ENCODE measurements at places on chromosomes 12 and 14.

DNA sequence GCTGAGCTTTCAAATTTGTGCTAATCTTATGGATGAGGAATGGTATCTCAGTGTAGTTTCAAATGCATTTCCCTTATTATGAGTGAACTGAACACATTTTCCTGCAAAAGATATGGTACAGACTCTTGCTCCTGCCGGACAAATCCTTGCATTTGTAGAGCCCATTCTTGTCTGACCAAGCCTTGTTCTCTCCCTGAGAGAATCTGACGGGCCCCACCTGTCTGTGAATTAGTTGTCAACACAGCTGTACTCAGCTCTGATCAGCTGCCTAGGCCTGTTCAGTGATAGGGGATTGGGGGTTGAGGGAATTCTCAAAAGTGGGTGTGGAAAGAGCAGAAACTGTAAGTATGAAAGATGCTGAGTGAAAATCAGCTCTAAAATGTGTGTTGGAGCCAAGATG, 42.8 kb upstream of the SCN8A start:
- peaks cover 66% of the 10 kb centered on the region for H3K27me3 ChIP-seq
- DNase-seq, result no peak
- no peaks in the 10 kb centered on the region for H3K36me3 ChIP-seq

- H3K27me3 ChIP-seq, result no peaks in the 10 kb centered on the region
- no peaks in the 10 kb centered on the region for H3K4me1 ChIP-seq
- H3K27ac ChIP-seq, result no peak overlapping the region
- no peak for DNase-seq
- H3K36me3 ChIP-seq, result peaks cover 3% of the 10 kb centered on the region
Observed at GRCh38 chr12:120421701-120422100, 16.2 kb upstream of the COX6A1 start.

- no peak overlapping the region for H3K27ac ChIP-seq
- no peak for DNase-seq
- H3K27me3 ChIP-seq, result peaks cover 9% of the 10 kb centered on the region
- H3K4me3 ChIP-seq, result no peak overlapping the region
Observed at GRCh38 chr14:35883677-35884293, 57.6 kb downstream of the BRMS1L start.

DNA sequence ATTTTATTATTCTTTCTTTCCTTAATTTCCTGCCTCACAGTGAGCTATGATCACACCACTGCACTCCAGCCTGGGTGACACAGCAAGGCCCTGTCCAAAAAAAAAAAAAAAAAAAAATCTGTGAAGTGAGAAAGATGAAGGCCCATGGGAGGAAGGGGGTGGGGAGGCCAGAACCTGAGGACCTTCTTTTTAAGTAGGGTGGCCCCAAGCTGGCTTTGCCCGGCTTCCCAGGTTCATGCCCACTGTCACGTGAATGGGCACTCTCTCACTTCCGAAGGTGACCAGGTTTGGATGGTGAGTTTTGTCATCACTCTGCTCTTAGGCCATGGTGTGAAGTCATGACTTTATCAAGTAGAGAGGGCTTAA, 82.3 kb downstream of the TNFAIP2 start:
- H3K4me3 ChIP-seq, result no peak overlapping the region
- peaks cover 1% of the 10 kb centered on the region for H3K4me1 ChIP-seq
- no peaks in the 10 kb centered on the region for H3K36me3 ChIP-seq
- peaks cover 28% of the 10 kb centered on the region for H3K27me3 ChIP-seq
- DNase-seq, result no peak

DNA sequence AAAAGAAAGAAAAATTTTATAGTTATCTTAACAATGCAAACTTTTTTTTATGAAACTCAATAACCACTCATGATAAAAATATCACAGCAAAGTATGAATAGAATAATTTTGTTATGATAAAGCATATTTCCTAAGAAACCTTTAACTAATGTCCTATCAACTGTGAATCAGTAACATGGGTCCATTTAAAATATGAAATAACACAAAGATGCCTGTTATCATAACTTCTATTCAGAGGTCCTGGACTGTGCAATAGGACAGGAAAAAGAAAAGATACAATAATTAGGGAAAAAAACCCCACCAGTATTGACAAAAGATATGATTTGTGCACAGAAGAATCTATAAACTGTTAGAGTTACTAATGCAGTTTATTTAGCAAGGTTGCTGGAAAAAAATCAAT, 245.4 kb downstream of the FOXN3 start:
- H3K4me1 ChIP-seq, result no peaks in the 10 kb centered on the region
- H3K27me3 ChIP-seq, result no peaks in the 10 kb centered on the region
- no peak overlapping the region for H3K4me3 ChIP-seq

All from effector memory CD8-positive, alpha-beta T cell (primary cell).